ENCODE measurements at places on chromosomes 1 and 21.

DNA sequence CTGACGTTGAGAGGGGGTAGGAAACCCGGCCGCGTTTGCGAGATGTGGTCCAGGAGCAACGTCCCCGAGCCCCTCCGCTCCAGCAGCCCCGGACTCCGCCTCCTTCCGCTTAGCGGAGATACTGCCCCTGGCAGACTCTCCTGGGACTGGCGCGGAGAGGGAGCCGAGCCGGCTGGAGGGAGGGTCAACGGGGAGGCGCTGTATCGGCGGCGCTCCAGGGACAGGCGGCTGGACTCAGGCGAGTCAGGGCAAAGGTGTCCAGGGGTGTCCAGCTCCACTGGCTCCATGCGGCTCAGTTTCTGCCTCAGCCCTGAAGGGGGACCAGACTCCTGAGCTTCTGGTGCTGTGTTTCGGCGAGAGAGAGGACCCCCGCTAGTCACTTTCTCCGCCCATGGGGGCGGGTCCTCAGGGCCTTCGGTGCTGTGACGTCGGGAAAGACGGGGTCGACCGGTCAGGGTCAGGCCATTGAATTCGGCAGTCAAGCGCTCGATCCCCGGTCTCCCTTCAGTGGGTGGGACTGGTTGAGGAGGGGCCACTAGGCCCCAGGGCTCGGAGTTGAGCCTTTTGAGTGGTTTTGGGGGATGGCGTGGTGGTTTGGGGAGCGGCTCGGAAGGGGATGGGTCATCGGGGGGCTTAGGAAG is 2.8 kb upstream of the LIX1L start:
- DNase-seq: peak; percentile 18

- no peak for DNase-seq
These were observed 27.1 kb downstream of the ZNHIT6 start for GRCh38 chr1:85681087-85681486.

DNA sequence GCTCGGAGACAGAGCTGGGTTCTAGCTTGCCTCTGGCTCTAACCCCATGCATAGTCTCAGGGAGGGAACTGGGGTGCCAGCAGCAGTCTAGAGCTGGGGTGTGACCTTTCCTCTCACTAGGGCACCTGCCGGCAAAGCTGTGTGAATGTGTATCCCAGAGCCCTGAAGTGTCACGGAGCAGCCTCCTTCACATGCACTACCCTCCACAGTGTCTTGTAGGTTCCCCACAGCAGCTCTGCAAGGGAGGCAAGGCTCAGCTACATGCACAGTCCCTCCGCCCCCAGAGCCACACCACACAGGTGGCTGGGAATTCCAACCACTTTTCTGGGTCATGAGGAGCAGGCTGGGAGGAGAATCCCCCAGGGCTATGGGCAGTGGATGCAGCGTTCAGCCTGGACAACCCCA is 7.7 kb upstream of the HPCA start:
- DNase-seq: no peak

DNA sequence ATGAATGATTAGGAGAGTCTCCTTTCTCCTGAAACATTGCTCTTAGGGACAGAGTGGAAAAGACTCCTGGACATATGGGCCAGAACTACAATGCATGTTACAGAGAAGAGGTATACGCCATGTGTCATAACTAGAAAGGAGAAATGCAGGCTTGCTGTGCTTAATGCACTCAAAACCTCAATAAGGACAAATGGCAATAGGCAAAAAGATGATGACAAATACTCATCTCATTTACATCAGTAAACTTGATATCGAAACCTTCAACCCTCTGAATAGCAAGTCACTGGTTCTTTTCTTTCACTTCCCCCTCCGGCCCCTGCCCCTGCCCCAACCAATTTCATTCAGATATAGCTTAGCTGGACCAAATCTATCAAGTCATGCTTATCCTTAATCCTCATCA is 1.9 kb upstream of the GPR88 start:
- DNase-seq: no peak

GRCh38 chr1:226708342-226708780 is 30.7 kb downstream of the ITPKB start:
- no peak for DNase-seq

DNA sequence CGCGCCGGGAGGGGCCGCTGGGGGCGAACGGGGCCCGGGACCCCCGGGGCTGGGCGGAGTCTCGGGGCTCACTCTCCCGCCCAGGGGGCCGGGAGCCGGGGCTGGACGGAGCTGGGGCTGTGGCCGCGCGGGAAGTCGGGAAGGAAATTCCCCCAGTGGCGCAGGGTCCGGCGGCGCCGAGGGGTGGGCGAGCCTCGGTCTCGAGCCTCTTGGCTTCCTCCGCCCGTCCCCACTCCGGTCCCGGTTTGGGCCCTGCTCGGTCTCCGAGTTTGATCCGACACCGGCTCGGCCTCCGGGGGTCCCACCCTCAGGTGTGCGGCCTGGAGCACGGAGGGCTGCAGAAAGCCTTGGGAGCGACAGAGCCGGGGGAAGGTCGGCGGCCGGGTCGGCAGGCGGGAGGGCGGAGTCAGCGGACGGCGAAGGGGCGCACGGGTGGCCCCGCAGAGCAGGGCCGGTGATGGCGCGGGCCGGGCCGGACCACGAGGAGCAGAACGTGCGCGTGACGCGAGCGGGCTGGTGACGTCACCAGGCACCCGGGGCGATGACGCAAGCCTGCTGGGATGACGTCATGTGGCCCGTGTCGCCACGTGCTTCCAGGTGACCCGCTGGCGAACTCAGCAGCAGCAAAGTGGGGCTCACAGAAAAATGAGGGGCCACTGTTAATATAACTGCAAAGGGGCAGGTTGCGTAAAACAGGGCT is 610 bp upstream of the HES4 start:
- peak; percentile 65 for DNase-seq

DNA sequence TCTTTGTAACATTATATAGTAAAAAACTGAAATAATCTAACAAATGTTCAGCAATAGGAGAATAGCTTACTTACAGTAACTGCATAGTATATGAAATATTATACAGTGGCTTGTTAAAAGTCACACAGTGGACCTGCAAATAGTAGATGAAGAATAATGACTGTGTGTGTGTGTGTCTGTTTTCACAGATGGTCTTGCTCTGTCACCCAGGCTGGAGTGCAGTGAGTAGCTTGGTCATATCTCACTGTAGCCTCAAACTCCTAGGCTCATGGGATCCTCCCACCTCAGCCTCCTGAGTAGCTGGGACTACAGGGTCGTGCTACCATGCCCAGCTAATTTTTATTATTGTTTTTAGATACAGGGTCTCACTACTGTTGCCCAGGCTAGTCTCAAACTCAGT is 67.3 kb upstream of the KIAA1614 start:
- no peak for DNase-seq

- DNase-seq: no peak
These were observed 431 bp upstream of the C1orf52 start for GRCh38 chr1:85259912-85260274.

DNA sequence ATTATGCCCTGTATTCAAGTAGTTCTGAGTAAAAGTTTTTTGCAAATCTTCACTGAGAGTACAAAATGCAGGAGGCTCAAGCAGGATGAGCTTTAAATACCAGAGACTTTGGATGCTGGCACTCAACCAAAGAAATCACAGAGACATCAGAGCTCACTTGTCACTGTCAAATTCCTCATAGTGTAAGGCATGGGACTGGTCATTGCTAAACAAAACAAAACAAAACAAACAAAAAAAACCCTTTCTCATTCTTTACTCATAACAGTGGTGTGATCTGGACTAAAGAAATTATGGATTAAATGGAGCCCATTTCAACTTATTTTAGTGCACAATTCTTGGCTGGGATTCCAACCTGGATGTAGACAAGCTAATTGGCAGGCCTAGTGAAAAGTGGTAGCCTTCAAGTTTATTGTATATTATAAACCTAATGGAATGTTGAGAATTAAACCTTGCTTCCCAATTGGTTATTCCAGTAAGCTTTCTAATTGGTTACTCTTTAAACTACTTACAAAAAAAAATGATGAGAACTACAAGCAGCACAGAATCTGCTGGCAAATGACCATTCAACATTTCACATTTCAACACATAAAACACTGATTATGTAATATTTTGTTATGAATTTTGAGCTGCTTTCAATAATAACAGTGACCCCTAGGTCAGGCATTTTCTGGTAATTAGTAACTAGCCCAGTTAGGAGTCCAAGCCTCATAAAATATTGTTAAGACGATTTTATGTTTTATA is 30.6 kb upstream of the NEK7 start:
- DNase-seq: no peak

- DNase-seq: no peak
These were observed 50.0 kb upstream of the TARDBP start for GRCh38 chr1:10962483-10962882.

GRCh38 chr1:157700305-157700704 is 264 bp downstream of the FCRL3 start:
- DNase-seq: no peak

- DNase-seq: no peak
These were observed 188.5 kb downstream of the GRIK3 start for GRCh38 chr1:36845802-36846201.

- no peak for DNase-seq
These were observed 101.7 kb upstream of the FGGY start for GRCh38 chr1:59195151-59195550.

DNA sequence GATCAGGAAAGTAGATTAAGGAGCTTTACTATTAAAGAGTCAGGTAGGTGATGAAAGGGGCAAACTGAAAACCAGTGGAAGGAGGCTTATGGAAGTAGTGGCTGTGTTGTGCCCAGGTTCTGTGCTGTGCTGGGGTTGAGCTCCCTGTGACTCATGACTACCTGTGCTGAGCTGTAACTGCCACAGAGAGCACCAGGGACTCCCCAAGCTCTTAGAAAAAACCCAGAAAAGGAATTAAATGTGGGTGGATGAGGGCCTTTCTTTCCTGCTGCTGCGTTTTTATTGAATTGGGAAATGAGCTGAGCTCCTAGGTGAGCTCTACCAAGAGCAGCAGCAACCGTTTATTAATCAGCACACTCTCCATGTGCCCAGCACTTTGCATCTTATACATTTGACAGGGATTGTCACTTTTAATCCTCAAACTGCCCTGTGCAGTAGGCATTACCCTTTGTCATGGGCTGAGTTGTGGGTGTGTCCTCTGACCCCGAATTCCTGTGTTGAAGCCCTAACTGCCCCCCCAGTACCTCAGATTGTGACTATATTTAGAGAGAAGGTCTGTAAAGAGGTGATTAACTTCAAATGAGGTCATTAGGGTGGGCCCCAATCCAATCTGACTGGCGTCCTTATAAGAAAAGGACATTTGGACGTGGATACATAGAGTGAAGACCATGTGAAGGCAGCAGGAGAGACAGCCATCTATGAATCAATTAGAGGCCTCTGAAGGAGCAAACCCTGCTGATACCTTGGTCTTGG is 65.4 kb downstream of the AK4 start:
- DNase-seq: no peak

DNA sequence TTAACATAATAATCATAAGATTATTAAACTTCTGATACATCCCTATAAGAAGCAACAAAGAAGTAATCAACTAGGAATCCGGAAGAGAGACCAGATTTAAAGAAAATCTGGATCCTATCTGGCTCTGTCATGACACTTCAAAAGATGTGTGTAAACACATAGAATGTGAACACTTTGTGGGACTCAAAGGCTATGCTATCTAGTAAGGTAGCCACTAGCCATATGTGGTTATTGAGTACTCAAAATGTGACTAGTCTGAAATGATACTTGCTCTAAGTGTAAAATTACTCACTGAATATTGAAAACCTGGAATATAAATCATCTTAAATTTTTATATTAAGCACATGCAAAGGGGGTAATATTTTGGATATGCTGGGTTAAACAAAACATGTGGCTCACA is 8.7 kb downstream of the FUBP1 start:
- no peak for DNase-seq

DNA sequence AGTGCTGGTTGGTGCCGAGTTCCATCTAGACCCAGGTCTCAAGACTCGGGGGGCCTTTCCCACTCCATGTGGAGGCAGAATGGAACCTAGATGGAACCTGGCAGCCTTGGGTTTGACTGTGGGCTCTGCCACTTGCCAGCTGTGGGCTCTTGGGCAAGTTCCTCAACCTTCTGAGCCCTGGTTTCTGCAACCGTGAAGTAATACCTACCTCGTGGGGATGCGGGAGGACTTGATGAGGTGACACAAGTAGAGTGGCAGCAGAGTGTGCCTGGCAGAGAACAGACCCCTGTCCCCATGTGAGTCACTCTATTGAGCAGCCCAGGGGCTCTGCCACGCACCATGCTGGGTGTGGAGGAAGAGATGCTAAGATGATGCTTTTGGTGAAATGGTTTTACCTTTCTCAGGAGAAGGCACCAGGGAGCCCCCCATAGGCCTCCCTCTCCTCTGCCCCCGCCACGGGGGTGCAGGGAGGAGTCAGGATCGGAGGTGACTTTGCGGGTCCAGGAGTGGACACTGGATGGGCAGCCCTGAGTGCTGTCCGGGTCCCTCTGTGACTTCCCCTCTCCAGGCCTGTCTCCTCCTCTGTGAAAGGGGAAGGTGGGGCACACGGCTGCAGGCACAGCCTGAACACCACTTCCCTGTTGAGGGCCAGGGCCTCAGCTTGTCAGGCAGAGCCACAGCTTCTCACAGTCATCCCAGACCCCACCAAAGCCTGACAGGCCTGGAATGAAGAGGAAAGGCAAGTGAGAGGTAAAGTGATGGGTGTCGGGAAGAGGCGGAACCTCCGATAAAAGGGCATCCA is 36.7 kb upstream of the EDN2 start:
- no peak for DNase-seq

GRCh38 chr1:180272395-180272794 is 42.3 kb downstream of the LHX4 start:
- no peak for DNase-seq

- no peak for DNase-seq
These were observed 3.6 kb downstream of the MEGF6 start for GRCh38 chr1:3607703-3608065.

DNA sequence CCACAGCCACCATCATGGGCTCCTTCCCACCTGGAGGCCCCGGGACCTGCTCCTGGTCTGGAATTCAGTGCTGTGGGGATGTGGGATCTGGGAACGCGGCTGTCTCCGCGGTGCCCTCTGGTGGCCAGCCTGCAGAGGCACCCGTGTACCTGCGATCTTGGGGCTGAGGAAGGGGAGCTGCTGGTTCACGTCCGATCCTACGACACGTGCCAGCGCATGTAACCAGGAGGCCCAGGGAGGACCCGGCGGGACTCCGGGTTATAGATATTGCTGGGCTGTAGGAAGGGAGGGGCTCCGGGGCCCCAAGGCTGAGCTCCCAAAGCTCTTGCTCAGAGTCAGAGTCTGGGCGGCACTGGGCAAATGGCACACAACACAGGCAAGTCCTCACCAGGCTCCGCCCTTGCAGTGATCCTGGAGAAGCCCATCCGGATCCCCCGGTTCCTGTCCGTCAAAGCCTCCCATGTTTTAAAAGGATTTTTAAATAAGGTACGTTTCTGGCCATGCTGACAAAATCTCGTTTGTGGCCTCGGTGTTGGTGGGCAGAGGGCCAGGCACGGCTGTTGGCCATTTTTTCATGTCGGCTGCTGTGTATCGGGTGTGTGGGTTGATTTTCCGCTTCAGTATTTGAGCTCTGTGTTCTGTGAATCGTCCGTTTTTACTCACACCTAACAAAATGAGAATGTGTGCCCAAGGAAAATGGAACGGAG is 20.1 kb downstream of the FAAP20 start:
- no peak for DNase-seq

GRCh38 chr1:178958491-178958890 is 67.2 kb upstream of the FAM20B start:
- DNase-seq: no peak

Measured in activated naive CD4-positive, alpha-beta T cell (primary cell).